Stimulated activated CD4-positive, alpha-beta T cell treated with anti-CD3 and anti-CD28 coated beads, Interleukin-1b, Interleukin-23, amount 100 ng/mL, for 4 hours (primary cell): ENCODE measurements at places on chromosomes 2 and 18.
A peak's percentile ranks its signal among the peaks of the same experiment; 100 is the strongest.

GRCh38 chr2:239249776-239250175, 151.0 kb downstream of the HDAC4 start:
- no peak for DNase-seq

GRCh38 chr2:189783927-189784867, at the start of the genes ORMDL1 and PMS1:
Gene ORMDL1, minus strand, starts transcription at chr2:189784339. Its CDS starts 1,744 bp downstream, at chr2:189782595.
Gene PMS1, plus strand, starts transcription at chr2:189784450. Its CDS starts 7,360 bp downstream, at chr2:189791810.
- DNase-seq, result peak; percentile 91

GRCh38 chr2:217934321-217935131, 68.3 kb downstream of the TNS1 start:
- no peak for DNase-seq

- DNase-seq, result no peak
These were observed 33.4 kb downstream of the OSBPL1A start for GRCh38 chr18:24364177-24364576.

GRCh38 chr2:52765735-52766134, 1001.9 kb upstream of the CHAC2 start:
- DNase-seq, result no peak

DNA sequence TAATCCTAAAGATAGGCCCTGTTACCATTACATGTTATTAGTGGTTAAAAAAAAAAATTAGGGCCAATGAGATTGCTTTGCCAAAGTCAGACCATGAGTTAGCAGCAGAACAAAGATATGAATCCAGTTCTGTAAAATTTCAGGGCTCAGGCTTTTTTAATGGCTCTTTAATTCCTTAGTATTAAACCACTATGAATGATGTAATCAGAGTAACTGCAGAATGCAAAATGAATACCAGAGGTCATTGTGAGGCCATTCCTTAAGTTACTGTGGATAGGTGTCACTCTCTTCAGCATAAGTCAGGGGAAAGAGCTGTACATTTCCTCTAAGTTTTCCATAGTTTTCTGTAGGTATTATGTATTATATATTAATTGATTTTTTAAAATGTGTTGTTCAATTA, 42.2 kb upstream of the TBR1 start:
- DNase-seq, result no peak
